Mucosa of gallbladder (tissue), 1 donor: ENCODE measurements at places on chromosomes 16 and 17.

DNA sequence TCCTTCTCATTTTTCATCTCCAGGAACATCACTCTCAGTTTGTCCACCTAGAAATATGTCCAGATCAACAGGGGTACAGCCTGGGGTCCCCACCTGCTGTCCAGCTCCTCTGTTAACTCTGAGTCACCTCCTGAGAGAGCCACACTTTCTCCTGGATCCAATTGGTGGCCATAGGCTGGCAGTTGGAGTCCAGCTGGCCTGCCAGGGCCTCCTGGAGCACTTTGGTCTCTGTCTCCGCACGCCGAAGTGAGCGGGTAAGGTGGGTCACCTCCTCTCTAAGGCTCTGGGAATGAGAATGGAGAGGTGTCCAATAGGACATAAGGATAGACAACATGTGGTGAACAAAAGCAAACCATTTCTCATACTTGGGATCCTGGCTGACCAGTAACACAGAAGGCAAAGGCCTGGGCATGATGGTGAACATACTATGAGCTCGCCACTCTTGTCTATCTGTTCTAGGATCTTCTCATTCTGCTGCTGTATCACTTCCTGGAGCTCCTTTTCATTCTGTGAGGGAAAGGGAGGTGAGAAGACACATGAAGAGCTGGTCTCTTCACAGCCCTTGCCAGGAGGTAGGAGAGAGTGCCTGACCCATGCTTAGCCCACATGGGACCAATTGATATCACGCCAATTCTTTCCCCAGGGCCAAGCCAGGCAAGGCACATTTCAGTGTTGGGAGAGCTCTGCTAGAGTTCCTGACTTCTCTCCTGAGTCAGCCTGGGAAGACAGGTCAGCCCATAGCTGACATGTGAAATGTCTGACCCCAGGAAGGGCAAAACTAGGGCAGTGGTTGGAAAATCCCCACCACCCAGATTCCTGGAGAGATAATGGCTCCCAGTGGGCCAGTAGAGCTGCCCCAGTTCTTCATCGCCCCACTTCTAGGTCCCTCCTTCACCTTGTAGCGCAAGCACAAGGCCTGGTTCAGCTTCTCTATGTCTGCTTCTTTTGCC is 1.8 kb upstream of the ALDOC start:
- no peak for DNase-seq

- DNase-seq = no peak
Measured at GRCh38 chr17:74682471-74683190, 30.1 kb downstream of the CD300LF start.

GRCh38 chr17:36004594-36005108 is 3.3 kb upstream of the CCL15 start:
- DNase-seq = no peak

- DNase-seq = no peak
Measured at GRCh38 chr16:81713295-81713772, 65.8 kb upstream of the PLCG2 start.

GRCh38 chr16:12971241-12971640 is 69.8 kb downstream of the SHISA9 start:
- DNase-seq = peak; percentile 42

DNA sequence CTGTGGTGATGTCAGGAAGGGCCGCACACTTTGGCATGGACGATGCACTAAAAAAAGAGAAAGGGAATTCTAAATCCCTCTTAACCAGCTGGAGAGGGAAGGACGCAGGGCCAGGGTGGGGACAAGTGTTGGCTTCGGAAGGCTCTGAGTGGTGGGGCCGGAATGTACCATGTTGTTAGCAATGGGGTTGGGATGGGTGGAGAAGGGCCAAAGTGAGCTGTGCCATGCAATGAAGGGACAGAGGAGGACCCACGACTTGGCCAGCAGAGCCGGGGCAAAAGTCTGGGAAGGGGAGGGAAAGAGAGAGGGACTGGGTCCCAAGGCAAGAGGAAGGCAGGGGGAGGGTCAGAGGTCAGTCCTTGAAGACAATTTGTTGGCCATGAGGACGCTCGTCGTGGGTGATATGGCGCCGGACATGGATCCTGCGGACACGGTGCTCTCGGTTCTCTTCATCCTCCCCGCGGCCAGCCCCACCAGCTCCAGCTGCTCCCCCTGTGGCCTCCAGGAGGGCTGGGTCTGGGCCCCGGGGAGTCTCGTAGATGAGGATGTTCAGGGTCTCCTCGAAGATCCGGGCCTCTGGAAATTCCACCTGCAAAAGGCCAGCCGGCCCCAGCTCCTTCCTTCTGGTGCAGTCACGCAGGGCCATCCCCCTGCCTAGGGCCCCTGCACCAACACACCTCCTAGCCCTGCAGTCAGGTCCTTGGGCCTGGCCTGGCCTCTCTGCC is 6.4 kb downstream of the ASPHD1 start:
- DNase-seq = no peak

DNA sequence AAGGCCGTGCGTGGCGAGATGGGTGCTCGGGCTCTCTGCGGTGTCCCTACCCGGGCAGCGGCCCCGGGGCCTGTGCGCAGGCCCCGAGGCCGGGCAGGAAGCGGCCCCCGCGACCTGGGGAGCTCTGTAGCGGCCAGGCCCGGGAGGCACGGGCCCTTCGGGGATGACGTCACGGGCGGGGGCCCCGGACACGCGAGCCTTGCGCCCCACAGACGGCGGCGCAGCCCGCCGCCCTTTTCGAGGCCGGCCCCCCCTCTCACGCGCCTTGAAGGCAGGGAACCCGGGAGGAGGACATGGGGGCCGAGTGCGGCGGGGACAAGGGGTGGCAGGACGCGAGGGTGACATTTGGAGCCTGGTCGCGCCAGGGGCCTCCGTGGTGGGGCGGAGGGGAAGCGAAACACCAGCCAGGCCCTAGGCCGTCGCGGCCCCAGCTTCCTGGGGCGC is 1.1 kb downstream of the RAI1 start:
- peak; percentile 38 for DNase-seq

GRCh38 chr17:57121308-57122042 is 36.4 kb downstream of the AKAP1 start:
- DNase-seq = no peak

GRCh38 chr16:35798885-35799426 is 2339.5 kb downstream of the TP53TG3F start:
- DNase-seq = no peak

- no peak for DNase-seq
Measured at GRCh38 chr16:78249832-78250231, 150.4 kb downstream of the WWOX start.

DNA sequence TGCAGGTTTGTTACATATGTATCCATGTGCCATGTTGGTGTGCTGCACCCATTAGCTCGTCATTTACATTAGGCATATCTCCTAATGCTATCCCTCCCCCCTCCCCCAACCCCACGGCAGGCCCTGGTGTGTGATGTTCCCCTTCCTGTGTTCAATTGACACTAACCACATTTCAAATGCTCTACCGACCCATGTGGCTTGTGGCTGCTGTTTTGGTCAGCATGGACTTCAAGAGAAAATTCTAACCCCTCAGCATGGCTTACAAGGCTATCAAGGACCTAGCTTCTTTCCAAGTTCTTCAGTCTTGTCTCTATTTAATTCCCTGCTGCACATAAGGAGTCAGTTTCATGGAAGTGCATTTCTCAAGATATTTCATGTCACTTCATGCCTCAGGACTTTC is 52.9 kb downstream of the MMD start:
- DNase-seq = no peak

GRCh38 chr16:47018223-47018891 is 44.9 kb upstream of the DNAJA2 start:
- DNase-seq = peak; percentile 45

- no peak for DNase-seq
Measured at GRCh38 chr17:33324736-33325135, 31.6 kb upstream of the ASIC2 start.

DNA sequence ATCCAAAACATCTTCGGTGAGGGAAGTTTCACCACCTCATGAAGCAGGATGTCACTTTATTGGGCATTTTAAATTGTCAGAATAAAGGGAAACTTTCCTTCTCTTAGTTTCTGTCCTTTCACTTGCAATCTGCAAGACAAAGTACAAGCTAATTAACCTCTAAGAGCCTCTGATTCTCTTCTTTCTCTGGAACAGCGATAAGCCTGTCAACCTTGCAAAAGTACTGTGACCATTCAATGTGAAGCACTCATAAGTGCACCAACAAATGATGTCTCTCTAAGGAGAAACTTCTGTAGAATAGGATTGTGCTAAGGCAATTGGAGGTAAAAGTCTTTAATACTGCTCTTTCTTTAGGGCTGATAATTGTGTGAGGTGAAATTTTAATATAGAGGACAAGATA is 1622.3 kb downstream of the CDH8 start:
- no peak for DNase-seq

- no peak for DNase-seq
Measured at GRCh38 chr16:72923757-72924156, 124.2 kb downstream of the ZFHX3 start.

DNA sequence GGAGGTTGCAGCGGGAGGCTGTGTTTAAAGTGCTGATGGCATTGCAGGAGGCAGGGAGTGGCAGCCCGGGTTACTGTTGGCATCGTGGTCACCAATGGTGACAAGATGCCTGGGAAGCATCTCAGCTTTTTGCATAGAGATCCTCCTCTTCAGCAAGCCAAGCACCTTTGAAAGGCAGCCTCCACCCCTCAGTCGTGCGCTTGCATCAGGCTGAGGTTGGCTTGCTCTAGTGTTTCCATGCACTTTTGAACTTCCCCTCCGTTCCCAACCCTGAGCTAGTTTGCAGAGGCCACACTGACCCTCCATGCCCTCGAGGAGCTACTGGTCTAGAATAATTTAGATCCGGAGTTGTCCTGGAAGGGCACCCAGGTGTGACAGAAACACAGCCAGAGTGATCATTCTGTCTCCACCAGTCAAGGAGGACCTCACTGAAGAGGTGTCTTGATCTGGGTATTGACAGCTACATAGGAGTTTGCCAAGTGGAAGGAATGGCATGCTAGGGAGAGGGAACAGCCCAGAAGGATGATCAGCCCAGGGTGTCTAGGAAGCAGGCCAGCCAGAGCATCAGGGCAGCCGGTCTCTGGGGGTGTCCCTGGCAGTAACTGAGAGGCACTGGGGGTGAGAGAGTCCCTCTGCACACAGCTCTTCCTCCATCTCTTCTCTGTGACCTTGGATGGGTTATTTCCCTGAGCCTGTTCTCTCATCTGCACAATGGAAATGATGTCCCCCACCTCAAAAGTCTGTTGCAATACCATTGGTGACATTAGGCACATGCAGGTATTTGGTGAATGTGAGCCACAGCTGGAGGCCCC is 7.7 kb downstream of the BEAN1 start:
- no peak for DNase-seq

- DNase-seq = no peak
Measured at GRCh38 chr16:3118204-3118790, 5.9 kb downstream of the ZNF205 start.

- no peak for DNase-seq
Measured at GRCh38 chr16:56234737-56235136, 43.4 kb downstream of the GNAO1 start.

- no peak for DNase-seq
Measured at GRCh38 chr17:45243750-45244149, 18.1 kb downstream of the SPATA32 start.

GRCh38 chr17:29063992-29064391 is 21.1 kb downstream of the PIPOX start:
- no peak for DNase-seq

GRCh38 chr17:15943971-15944758 is 765 bp upstream of the ADORA2B start:
- no peak for DNase-seq

DNA sequence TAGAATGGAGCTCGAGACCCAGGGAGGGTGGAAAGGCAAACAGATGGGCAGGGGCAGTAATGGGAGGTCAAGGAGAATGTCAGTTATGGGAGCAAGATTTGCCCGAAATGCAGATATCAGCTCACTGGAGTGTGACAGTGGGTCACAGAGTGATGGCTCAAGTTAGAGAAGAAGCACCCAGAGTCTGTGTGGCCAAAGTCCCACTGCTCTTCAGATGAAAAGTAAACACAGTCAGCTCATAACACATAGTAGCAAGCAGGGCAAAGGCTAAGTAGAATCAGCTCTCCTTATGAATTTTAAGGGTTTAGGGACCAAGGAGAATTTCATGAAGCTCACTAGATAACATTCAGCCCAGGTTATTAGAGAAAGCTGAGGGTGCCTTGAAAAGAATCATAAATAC is 264.9 kb upstream of the MON1B start:
- DNase-seq = no peak

DNA sequence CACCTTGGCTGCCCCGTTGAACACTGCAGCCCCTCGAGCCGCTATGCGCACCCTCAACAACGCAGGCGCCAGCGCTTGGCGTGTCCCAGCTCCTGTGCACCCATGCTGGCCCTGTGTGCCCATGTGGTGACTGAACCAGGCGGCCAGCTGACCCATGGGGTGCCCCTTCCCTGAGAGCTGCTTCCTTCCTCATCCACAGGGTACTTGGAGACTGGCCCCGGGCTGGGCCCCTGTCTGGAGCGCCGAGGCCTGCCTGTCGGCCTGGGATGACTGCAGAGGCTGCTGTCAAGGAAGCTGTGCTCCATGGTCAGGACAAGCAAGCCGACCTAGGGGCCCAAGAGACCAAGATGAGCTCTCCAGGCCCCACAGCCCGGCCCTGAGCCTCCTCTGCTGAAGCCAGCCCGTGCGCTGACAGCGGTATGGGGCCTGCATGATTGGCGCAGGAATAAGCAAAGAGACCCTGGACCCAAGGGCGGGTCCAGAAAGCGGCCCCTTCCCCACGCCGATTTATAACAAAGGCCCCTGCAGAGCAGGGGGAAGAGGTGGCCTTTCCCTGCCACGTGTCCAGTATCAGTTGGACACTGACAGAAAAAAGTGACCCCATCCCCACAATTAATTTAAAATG is 21.6 kb upstream of the BAHCC1 start:
- no peak for DNase-seq

DNA sequence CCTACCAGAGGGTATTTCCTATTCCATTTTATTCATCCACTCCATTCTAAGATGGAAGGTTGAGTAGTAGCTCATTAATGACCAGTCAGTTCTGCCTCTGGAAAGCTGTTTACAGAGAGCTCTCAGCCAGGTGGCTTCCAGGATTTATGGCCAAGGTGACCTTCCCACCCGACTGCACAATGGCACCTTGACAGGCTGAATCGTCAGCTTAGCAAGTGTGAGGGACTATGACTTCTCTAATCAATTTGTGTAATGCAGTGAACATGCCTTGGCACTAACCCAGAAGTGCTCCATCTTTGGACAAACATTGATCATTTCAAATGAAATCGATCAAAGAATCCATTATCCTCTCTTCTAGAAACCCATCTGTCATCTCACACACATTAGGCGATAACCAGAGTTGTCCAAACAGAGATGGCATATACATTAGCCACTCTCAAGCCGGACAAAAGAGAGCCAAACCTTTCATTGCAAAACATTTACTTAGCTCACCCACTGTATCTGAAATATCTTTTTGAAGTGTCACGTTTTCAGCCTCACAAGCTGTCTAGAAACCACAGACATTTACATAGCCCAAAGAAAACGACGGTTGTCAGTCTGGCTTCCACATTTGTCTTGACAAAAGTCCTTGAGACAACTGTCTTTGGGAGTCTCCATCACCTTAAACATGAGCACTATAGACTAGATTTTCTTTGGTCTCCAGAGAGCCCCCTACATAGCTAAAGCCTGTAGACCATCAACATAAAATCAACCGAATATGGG is 35.6 kb downstream of the CLEC3A start:
- no peak for DNase-seq
